H1 (cell line): ENCODE measurements at places on chromosomes 6 and 20. TPM values are rescaled to one million over a fixed set of nuclear protein-coding genes. Genes with fewer than 3 reads are reported as not detected.
A peak's percentile ranks its signal among the peaks of the same experiment; 100 is the strongest.

GRCh38 chr6:117072781-117073180 lies 192.6 kb upstream of the VGLL2 start:
- DNase-seq, result peak; percentile 21

DNA sequence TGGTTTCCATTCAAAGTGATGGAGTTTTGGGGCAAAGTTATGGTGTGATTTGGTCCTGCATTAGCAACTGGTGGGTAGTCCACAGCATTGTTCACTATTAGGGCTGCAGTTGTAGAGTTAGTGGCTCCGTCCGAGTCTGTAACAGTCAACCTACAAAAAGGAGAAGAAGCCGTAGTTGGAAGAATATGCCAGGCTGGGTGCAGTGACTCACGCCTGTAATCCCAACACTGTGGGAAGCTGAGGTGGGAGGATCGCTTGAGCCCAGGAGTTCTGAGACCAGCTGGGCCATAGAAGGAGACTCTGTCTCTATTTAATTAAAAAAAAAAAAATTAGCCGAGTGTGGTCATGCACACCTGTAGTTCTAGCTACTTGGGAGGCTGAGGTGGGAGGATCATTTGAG lies 69.5 kb downstream of the KIAA0319 start:
- no peak for DNase-seq

Gene LPA
- total RNA-seq, result 0.19 and 0.39 TPM in 2 replicates

DNA sequence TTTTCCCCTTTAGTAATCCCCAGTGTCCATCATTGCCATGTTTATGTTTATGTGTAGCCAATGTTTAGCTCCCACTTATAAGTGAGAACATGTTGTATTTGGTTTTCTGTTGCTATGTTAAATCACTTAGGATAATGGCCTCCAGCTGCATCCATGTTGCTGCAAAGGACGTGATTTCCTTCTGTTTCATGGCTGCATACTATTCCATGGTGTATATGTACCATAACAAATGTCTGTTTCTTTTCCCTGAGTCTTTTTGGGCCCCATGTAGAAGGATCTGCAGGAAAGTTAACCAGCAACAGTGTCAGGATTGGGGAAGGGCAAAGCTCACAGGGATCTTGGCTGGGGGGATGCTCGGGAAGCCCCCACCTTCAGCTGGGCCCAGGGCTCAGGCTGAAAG lies 64.3 kb upstream of the SULF2 start:
- no peak for DNase-seq

DNA sequence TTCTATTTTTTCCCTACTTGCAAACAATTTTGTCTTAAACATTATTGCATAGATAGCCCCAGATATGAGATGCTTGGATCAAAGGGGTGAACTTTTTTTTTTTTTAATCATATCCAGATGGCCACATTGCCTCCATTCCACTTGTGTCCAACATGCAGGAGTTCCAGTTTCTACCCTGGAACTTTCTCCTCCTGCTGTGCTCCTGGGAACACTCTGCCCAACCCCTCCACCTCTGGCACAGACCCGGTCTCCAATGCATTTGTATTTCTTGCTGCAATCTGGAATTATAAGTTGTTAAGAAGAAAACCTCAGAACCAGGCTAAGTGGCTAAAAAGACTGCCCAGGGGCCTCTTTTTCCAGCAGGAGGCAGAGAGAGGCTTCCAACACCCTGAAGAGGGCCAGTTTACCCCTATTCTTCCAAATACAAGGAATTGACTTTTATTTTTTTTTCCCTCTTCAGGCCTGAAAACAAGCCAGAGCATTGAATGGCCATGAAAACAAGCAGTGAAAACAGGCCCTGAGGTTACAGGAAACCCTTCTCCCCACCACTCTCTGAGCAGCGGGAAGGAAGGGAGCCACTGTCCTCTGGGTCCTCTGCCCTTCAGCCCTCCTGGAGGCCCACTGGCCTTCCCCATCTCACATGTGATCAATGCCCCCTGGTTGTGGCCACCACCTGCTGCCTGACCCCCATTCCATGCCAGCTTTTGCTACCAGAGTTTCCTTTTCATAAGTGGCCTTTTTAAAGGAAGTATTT lies 44.3 kb downstream of the PDYN start:
- no peak for DNase-seq

- no peak for DNase-seq
These were observed 29.4 kb downstream of the PHACTR3 start for GRCh38 chr20:59633656-59634251.

DNA sequence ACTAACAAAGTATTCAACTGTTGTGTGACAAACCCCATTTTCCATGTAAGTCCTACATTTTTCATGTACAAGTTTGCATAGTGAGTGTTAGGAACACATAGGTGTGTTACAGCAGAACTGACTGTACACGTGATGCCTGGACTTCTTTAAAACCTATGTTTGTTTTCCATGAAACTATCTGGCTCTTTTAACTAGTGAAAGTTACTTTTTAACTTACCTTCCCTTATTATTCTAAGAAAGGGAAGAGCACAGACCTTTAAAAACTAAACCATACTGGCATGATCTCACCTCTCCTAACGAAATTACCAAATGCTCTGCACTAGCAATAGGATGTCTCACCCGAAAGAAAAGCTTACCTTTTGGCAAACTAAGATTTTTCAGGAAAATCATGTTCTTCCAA lies 87.8 kb downstream of the CENPW start:
- DNase-seq, result no peak

- no peak for DNase-seq
These were observed 269.0 kb downstream of the COL12A1 start for GRCh38 chr6:74936886-74937285.

DNA sequence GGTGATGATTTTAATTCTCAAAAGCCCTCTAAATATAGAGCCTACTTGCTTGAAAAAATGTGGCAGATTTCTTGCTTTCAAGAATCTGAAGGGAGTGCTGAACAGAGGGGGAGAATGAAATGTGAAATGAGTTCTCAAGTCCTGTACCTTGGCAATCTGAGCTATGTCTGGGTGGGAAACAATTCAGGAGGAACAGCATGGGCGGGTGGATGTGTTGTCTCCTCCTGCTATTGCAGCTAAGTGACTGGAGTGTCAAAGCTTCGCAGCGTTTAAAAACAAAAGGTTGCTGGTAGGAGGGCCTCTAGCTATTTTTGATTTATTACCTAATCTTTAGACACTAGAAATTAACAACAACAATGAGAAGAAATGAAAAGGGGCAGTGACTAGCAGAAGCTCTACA lies 102.5 kb upstream of the ARG1 start:
- no peak for DNase-seq

Gene PNLDC1
- total RNA-seq, result 0.34 and 0.44 TPM in 2 replicates

- DNase-seq, result no peak
These were observed 12.7 kb upstream of the RAMACL start for GRCh38 chr6:166599205-166599604.

Gene GTPBP2
- 52.5 and 58.3 TPM in 2 replicates for total RNA-seq

Gene METTL24
- 0.39 and 0.44 TPM in 2 replicates for total RNA-seq

Gene SLC2A4RG
- total RNA-seq, result 25.0 and 29.1 TPM in 2 replicates

- no peak for DNase-seq
These were observed 44.1 kb downstream of the STK4 start for GRCh38 chr20:45010399-45010828.

GRCh38 chr6:35534407-35535170 lies 21.9 kb upstream of the TULP1 start:
- no peak for DNase-seq

DNA sequence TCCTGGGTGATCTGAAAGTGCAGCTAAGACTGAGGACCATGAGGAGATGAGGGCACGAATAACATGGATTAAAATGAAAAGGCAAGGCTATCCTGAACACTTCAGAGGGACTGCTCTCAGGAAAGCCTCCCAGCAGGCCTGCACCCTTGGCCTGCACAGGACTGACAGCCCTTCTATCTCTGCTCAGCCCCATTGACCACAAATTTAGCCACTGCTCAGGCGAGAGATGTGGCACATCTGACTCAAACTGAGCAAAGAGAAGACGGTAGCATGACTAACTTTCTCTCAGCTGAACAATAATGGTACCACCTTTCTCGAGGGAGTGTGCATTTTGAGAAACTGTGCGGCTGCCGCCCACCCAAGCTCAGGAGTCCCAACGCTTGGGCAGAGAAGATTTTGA lies 257.5 kb downstream of the ADGB start:
- DNase-seq, result no peak

- peak; percentile 97 for DNase-seq
These were observed 6.6 kb upstream of the GUCA1A start for GRCh38 chr6:42166444-42167141.

Gene GRM1
- total RNA-seq, result 0.78 and 1.3 TPM in 2 replicates

- DNase-seq, result no peak
These were observed 30.8 kb downstream of the PDE10A start for GRCh38 chr6:165632194-165632593.
